Inflammatory macrophage treated with lipopolysaccharide for 1 hour (primary cell): ENCODE measurements at places on chromosomes 2 and 18.

- no peak for DNase-seq
Measured at GRCh38 chr2:225431105-225431863, 31.8 kb downstream of the NYAP2 start.

GRCh38 chr2:182148344-182148743 lies 162.7 kb downstream of the PPP1R1C start:
- no peak for DNase-seq

GRCh38 chr2:189348369-189348768 lies 92.9 kb upstream of the WDR75 start:
- DNase-seq = peak; percentile 2

- DNase-seq = no peak
Measured at GRCh38 chr2:220533485-220533884, 906.1 kb downstream of the SLC4A3 start.

DNA sequence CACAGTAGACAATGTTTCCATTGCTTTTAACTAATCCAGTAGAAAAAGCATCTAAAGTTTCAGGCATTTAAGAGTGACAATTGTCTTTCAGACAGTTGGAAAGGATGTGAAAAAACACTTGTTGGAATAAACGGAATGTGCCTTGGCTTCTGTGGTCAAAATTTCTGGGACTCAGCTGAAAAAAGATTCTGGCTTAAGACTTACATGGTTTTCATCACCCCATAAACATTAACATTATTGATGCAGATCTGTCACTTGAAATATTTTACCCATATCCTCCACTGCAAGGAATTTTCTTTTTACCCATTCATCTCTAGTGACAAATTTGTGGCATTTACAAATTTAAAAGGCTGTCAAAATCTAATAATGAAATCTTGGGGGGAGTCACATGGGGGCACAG lies 166.0 kb downstream of the SRBD1 start:
- no peak for DNase-seq

- DNase-seq = no peak
Measured at GRCh38 chr18:79552696-79553095, 126.9 kb upstream of the CTDP1 start.

- peak; percentile 70 for DNase-seq
Measured at GRCh38 chr2:177261116-177262060, 3.1 kb downstream of the NFE2L2 start.

GRCh38 chr18:65103864-65104263 lies 646.9 kb upstream of the CDH7 start:
- DNase-seq = no peak

DNA sequence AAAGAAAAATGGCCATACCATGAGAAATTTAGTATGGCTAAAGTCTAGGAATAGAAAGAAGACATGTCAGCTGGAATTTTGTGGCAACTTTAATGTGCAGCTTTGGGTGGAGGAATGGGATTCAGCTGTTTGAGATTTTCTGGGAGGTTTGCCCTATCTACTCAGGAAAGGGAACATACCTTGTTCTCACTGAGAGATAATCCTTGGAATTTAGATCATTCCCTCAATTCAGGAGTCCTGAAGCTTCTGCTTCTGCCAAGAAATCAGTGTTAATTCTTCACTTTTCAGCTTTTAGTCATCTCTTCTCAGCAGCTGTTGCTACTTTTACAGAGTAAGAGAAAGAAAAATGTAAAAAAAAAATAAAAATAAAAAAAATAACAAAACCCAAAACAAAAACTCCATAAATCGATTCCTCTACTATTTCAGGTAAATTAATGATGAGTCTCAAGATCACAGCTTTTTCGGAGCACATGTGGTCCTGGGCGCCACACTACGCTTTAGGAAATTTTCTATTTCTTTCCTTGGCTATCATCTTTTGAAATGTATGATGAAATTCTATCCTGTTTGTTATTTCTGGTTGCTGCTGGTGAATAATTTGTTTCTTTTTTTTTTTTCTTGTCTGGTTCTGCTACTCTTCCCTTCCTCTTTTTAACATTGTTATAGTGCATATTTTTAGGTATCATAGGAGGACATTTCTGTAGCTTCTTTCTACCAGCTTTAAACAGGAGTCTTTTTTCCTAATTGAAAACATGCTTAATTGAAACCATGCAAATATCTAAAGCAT lies 18.9 kb upstream of the BAZ2B start:
- no peak for DNase-seq

GRCh38 chr2:218010140-218010983 lies 7.6 kb upstream of the TNS1 start:
- DNase-seq = peak; percentile 71
